ENCODE measurements at places on chromosomes 2 and 18. TPM values are rescaled to one million over a fixed set of nuclear protein-coding genes. Genes with fewer than 3 reads are reported as not detected.

AOX1 gene
- total RNA-seq: 43.0 TPM

PRR30 gene
- not detected for total RNA-seq

DNA sequence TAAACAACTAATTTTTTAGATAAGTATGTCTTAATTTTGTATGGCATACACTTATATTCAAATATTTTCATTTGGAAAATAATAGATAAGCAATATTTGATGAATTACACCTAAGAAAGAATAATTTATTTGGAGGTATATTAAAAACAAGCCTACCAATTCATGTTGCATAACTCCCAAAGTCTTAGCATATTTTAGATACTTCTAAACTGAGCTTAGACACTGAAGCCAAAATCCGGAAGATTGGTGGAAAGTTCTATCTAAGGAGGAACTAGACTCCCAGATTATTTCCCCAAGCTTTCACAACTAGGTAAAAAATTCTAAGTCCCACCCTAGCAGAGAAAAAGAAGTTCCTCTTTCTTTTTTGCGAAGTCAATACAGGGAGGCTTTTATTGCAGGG, 221.0 kb upstream of the MMADHC start:
- no peak for DNase-seq

RAB6C gene
- total RNA-seq: not detected

DNA sequence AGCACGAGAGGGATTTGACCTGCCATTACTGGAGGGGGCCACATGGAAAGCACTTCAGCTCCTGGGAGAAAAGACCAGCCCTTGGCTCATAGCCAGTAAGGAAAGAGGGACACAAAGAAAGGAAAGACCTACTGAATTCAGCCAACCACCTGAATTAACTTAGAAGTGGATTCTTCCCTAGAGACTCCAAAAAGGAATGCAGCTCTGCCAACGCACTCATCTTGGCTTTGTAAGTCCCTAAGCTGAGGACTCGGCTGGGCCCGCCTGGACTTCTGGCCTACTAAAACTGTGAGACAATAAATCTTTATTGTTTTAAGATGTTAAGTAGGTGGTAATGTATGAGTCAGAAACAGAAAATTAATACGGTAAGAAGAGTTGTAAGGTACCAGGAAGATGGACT, 11.5 kb downstream of the ATF2 start:
- no peak for DNase-seq

EML4 gene
- 48.9 TPM for total RNA-seq

GRCh38 chr18:4906856-4907255, 290.2 kb downstream of the AKAIN1 start:
- DNase-seq: no peak

- DNase-seq: no peak
These were observed 212.3 kb downstream of the CDH20 start for GRCh38 chr18:61545281-61546245.

DNA sequence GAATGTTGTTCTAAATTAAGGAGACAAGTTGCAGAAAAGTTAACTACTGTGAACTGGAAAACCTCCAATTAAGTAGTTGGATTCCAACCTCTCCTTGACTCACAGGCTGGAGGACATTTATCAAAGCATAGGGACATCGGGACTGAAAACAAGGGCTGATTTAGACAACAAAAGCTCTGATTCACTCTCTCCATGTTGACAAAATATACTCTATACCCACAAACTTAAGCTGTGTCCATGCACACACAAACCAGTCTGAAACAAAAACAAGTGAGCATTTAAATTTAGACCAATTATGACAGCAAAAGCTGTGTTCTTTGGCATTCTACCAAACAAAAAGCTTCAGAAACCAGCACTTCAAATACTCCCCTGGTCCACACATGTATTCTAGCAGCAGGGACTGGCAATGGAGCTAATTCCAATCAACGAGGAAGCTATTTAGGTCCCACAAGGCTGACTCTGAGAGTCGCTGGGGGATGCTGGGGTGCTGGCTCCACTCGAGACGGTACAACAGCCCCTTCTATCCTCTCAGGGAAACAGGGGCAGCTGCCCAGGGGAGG, 71.4 kb downstream of the NXPH2 start:
- DNase-seq: peak; percentile 73

ECEL1 gene
- not detected for total RNA-seq

DNA sequence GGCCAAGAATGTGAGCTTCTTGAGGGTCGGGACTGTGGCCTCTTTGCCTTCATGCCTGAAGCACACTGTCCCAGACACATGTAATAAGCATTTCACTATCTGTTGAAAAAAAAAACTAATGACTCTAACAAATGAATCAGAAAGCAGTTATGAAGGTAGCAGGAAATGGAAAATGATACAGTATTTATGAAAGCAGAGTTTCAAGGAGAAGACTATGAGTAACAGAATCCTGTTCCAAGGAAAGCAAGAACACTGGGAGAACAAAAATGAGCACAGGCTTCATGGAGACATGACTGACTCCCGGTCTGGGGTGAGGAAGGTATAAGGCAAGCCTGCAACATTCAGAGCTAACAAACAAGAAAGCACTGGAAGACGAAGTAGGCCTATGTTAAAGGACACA, 190.8 kb downstream of the RNF152 start:
- peak; percentile 37 for DNase-seq

- DNase-seq: no peak
These were observed 67.3 kb downstream of the TMEM18 start for GRCh38 chr2:609881-610280.

ASPRV1 gene
- not detected for total RNA-seq

- no peak for DNase-seq
These were observed 11.8 kb upstream of the TEX51 start for GRCh38 chr2:126886916-126887280.

DNA sequence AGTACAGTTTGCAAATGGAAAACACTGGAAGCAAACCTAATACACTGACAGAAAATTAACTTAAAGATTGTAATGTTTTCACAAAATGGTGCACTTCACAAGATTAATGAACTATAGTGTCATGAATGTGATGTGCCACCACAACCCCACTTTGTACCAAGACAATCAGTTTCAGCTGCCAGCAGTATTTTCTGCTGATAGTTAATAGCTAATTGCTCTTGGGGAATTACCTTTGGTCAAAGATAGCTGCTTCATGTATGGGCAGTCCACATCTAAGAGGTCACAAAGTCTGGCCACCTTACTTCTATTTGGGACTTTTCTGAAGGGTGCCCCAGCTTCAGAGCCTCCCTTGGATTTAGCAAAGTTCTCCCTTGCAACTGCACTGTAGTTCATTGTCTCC, 254.0 kb downstream of the CALCRL start:
- DNase-seq: no peak

- no peak for DNase-seq
These were observed 251.3 kb downstream of the DLGAP1 start for GRCh38 chr18:4203568-4204437.

DNA sequence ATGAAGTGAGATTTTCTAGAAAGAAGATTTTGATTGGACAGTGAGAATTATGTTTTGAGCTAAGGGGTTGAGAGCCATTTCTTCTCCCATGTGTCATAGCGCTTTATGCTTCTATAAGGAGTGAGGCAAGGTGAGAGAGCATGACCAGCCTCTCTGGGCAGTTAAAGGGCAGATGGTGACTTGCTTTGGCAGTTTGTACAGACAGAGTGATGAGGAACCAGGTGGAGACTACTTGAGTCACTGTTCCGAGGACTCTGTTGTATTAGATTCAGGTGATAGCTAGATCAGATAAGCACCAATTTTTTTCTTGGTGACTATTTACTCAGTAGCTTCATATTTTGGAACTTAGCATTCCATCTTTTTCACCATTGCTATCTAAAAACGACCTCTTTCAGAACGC, 4.5 kb downstream of the CRIM1 start:
- DNase-seq: no peak

DNA sequence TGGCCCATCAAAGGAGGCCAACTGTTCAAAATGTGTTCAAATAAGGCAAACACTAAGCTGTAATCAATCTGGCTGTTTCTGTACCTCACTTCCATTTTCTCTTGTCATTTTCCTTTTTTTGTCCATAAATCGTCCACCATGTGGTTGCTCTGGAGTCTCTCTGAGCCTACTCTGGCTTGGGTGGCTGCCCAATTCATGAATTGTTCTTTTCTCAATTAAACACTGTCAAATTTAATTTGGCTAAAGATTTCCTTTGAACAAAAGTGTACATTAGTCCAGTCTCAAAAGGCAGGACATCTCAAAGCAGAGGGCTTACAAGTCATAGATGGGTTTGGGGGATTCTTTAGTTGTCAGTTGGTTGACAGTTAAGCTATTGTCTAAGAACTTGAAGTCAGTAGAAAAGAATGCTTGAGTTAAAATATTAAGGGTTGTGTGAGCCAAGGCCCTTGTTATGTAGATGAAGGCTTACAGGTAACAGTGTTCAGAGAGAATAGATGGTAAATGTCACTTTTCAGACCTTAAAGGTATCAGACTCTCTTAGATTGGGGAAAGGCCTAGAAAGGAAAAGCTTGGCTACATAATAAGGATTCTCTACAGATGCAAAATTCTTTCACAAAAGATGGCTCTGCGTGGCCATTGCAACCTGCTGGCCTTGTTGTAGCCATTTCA, 831.2 kb upstream of the CDH2 start:
- DNase-seq: no peak

DNA sequence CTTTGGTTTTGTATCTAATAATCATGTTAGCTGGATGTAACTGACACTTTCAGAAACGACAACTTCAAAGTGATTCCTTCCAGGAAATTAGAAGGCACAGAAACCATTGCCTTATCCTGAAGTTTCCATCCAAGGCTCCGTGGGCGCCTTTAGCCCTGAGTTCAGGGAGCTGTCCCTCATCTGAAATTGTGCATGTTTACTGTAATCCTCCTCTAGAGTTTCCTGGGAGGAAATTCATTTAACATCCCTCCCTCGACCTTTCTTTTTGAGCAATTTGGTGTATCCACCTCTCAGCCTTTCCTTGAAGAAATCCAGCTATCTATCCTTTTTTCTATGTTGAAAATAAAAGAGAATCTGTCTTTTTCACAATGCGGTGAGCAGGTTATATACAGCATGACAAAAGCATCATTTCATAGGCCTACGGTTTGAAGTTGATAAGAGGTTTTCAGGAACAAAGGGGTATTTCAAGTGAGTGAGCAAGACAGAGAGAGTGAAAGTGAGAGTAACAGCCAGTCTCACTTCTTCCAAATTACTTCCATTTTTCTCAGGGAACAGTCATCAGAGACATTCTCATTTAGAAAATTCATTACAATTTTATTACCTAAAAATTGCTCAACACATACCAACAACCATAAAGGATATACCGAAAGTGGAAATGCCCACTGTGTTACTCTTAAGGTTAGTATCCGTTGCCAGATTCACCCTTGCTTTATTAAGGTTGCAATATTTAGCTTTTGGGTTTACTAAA, 167.3 kb downstream of the MREG start:
- no peak for DNase-seq

RGPD8 gene
- total RNA-seq: 4.1 TPM

SCG2 gene
- 10.8 TPM for total RNA-seq

DNA sequence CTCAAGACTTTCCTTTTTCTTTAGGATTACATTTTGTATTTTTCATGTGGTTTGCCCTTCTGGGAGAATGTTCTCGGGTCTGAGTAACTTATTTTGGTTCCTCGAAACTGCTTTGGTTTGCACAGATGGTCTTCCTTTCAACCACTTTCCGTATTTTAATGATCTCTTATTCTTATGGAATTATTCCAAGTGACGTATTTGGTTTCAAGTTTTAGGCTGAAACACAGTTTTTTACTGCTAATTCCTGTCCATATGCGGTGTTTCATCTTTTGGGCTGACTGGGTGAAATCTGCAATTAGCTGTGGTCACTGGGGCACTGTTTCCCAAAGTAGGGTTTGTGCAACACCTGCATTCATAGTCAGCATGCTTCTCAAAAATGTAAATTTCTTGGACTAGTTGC, 122.7 kb downstream of the CAPN13 start:
- DNase-seq: no peak

- no peak for DNase-seq
These were observed at the start of gene LHCGR for GRCh38 chr2:48755473-48755872. LHCGR (minus strand) TSS chr2:48755724; CDS start chr2:48755671, 53 bp downstream.

- peak; percentile 70 for DNase-seq
These were observed at the start of gene TCF7L1 for GRCh38 chr2:85132834-85133637. TCF7L1 (plus strand) TSS chr2:85133392; CDS start chr2:85133685, 293 bp downstream.

DNA sequence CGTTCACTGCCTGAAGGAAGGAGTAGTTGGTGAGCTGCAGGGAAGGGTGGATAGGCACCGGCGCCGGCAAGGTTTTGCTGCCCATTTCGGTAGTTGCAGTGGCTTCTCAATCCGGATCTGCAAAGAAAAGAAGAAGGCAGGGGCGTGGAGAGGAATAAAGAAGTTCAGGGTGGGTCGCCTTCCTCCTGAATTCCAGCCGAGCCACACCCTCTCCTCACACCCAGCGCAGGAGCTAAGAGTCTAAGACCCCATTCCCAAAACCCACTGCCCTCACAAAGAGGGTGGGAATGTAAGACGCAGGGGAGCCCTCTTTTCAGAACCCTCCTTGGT, 4.7 kb downstream of the OSR1 start:
- no peak for DNase-seq
